ENCODE measurements at places on chromosomes 3 and 15.

DNA sequence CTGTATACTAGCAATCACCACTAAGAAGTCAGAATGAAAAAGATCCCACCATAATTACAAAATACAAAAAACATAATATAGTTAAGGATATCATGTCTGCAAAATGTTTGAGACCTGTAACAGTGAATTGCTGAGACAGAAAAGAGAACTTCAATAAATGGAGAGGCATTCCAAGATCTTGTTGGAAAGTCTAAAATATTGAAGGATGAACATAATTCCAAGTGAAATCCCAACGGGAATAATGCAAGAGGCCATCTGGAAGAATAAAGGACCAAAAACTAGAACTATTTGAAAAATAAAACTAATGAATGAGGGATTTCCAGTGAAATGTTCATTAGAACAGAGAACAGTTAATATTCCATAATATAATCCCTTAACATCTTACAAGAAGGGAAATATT is 110.9 kb downstream of the COL6A6 start:
- no peak for DNase-seq

DNA sequence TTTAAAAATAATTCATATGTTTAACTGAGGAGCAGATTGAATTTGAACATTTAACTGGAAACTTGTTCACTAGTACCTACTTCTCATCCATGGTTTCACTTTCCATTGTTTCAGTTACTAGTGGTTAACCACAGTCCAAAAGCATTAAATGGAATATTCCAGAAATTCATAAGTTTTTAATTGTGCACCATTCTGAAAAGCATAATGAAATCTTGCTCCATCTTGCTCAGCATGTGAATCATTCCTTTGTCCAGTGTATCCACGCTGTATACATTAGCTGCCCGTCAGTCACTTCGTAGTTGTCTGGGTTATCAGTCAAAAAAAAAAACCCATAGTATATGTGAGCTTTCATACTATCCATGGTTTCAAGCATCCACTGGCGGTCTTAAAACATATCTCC is 217.6 kb downstream of the TPRG1 start:
- no peak for DNase-seq

GRCh38 chr3:62379321-62379798 is 6.0 kb upstream of the FEZF2 start:
- DNase-seq, result no peak

- no peak for DNase-seq
These were observed 52.7 kb upstream of the CADM2 start for GRCh38 chr3:84906065-84906464.

Measured in stimulated activated CD8-positive, alpha-beta memory T cell treated with anti-CD3 and anti-CD28 coated beads, Interleukin-15, amount 100 ng/mL, for 4 hours (primary cell).